ENCODE measurements at places on chromosomes 16 and 17.

GRCh38 chr17:65415991-65416390 is 145.5 kb downstream of the AXIN2 start:
- no peak for DNase-seq

- DNase-seq: no peak
These were observed 5.6 kb upstream of the CCL2 start for GRCh38 chr17:34249478-34249877.

GRCh38 chr17:46787478-46787877 is 31.0 kb downstream of the WNT3 start:
- DNase-seq: no peak

DNA sequence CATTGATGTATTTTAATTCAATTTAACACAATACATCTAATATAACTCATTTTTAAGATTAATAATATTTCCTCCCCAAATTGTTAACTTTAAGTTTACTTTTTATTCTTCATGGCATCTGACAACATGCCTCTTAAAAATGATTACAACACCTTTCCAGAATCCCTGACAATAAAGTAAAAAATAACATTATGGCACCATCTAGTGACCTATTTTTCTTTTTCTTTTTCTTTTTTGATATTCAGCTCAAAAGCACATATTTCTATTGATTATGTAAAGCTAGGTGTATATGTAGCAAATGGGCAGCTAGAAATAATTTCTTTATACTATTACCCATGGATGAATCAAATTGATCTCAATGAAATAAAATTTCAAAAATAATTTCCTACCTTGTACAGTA is 834.3 kb upstream of the CDH8 start:
- peak; percentile 2 for DNase-seq

GRCh38 chr16:66728117-66728787 is 23.2 kb downstream of the DYNC1LI2 start:
- DNase-seq: peak; percentile 58

DNA sequence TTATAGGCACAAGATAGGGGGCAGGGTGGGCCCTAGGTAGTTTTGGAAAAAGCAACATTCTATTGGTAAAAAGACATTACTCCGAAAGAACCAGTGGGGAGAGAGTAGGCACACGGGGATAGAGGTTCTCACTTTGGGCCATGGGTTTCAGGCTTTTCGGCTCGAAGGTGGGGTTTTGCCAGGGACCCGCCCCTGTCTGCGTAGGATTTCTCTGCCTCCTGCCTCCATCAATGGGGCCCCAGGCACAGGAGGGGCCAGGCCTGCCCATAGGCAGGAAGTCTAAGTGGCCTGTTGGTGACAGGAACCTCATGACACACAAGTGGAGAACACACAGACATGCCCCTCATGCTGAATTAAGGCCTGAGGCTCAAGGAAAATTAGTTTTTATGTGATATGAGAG is 57.5 kb downstream of the RNF213 start:
- DNase-seq: no peak

DNA sequence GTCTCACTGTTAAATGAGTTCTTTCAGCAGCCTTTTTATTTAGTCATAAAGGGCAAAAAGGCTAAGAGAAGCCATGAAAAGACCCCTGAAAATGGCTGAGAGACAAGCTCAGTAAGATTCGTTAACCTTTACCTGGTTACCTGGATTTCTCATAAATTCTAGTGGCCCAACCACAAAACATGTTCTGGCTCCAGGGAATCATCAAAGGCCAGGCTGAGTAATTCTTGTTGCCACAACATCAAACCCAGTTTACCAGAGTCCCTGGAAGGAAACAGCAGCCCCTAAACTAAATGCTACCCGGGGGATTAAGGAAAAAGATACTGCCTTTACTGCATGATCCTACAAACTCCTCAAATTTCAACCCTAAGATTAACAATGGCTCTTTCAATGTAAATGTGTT is 15.8 kb downstream of the CYTH1 start:
- DNase-seq: peak; percentile 68

GRCh38 chr17:55859301-55859795 is 108.5 kb downstream of the PCTP start:
- no peak for DNase-seq

GRCh38 chr16:73304008-73304774 is 256.3 kb upstream of the ZFHX3 start:
- DNase-seq: no peak

DNA sequence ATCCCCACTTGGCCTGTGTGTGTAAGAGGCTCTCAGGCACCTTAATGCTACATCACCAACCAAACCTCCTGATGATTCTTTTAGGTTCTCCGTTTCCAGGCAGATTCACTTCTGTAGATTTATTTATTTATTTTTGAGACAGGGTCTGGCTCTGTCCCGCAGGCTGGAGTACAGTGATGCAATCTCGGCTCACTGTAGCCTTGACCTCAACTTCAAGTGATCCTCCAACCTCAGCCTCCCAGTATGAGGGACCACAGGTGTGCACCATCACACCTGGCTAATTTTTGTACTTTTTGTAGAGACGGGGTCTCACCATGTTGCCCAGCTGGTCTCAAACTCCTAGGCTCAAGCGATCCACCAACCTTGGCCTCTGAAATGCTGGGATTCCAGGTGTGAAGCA is 12.7 kb upstream of the MEOX1 start:
- no peak for DNase-seq

GRCh38 chr17:75270966-75271232 is at the start of gene MIF4GD:
MIF4GD (minus strand) TSS chr17:75271231; CDS start chr17:75270195, 1,036 bp downstream.
- no peak for DNase-seq

- DNase-seq: peak; percentile 17
These were observed 42.2 kb upstream of the HAPSTR1 start for GRCh38 chr16:9049241-9049640.

DNA sequence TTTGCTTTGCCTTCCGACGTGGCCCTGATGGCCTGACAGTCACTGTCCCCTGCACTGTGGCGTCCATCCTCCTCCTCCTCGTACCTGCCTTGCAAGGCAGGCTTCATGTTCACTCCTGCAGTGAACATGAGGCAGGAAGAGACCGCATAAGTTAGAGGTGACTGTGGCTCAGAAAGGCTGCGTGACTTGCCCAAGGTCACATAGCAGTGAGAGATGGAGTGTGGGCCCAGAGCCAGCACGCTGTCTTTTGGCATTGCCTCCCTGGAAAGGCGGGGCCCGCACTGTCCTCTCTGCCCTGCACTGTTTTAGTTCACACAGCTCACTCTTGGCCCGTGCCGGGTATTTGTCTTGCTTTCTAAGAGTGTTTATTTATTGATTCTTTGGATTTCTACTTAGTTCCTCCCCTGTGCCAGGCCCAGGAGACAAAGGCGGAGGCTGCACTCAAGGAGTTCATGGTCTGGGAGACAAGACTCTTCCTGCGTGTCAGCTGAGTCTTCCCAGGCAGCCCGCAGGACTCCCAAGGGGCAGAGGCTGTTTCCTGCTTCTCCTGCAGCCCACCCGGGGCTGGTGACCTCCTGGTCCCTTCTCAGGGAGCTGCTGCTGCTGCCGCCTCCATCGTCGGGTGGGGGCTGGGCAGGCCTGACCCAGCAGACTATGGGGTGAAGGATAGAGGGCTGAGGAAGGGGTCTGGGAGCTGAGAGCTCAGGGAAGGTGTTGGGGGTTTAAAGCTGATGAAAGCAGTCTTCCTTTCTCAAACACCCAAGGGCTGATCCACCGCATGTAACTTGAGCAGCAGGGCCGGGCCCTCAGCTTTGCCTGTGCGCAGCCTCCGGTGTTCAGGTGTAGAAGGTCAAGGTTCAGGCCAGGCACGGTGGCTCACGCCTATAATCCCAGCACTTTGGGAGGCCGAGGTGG is 12.7 kb downstream of the CYGB start:
- peak; percentile 64 for DNase-seq

GRCh38 chr16:73151225-73151624 is 103.3 kb upstream of the ZFHX3 start:
- no peak for DNase-seq

- peak; percentile 54 for DNase-seq
These were observed 4.0 kb downstream of the BPTF start for GRCh38 chr17:67829331-67829730.

- no peak for DNase-seq
These were observed 6.0 kb upstream of the CDR2L start for GRCh38 chr17:74981318-74981978.

DNA sequence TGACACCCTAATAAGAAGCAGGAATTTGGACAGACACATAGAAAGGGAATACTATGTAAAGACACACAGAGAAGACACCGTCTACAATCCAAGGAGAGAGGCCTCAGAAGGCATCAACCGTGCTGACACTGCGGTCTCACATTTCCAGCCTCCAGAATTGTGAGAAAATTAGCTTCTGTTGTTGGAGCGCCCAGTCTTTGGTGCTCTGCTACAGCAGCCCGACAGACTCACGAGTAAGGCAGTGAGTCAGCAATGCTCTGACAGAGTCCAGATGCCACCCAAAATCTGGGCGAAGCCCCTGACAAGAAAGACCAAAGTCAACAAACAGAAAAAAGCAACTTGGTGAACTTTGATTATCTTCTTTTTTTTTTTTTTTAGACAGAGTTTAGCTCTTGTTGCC is 32.5 kb upstream of the RAI1 start:
- no peak for DNase-seq

DNA sequence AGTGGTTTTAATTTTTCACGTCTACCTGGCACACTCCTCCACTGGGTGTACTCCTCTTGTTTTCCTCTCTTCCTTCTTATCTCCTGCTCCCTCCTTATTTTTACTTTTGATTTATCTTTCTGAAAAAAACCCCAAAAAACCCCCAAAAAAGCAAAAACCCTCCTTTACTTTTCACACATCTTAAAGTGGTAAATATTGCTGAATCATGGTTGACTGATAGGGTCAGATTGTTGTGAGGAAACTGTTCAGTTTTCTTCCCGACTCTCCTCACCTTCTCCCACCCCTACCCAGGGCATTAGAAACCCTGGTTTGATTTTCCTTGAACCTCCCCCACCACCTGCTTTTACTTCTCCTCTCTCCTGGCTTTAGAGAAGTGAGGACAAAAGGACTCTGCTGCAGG is 25.4 kb downstream of the ARHGAP44 start:
- no peak for DNase-seq

- no peak for DNase-seq
These were observed 22.9 kb downstream of the ALDH3A2 start for GRCh38 chr17:19671433-19671832.

DNA sequence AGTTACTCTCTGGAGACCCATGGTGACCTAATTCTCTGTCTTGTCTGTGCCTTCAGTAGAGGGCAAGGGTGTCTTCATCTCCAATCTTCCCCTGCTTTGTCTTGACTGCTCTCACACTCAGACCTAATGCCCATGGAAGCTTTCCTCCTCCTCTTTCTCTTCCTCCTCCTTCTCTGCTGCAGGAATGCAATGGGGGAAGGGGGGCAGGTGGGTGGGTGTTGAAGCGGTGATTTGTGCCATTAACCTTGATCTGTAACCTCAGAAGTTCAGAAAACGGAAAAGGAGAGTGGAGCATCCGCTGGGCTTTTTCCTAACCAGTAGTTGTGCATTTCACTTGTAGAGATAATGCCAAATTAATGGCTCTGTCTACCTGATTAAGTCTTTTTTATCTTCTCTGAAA is 172.3 kb upstream of the CDH11 start:
- no peak for DNase-seq

DNA sequence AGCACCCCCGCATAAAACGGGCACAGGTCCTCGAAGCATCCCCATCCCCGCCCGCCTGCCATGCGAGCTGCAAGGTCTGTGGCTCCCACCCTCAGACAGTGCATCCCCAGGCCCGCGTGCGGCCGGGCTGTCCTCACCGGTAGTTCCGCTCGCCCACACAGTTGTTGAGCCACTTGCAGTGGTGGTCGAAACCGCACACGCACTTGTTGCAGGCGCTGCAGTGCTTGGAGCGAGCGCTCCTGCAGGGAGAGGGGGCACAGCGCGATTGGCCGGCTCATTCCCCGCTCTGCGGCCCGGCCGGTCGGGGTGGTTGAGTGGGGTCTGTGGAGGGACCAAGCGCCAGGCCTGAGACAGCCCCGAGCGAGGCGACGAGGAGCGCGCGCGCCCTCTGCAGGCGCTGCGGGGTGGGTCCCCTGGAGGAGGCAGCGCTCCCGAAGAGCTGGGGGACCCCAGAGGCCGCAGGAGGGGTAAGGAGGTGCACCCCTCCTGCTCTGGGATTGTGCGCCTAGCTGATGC is 6.0 kb upstream of the TPPP3 start:
- DNase-seq: peak; percentile 36

DNA sequence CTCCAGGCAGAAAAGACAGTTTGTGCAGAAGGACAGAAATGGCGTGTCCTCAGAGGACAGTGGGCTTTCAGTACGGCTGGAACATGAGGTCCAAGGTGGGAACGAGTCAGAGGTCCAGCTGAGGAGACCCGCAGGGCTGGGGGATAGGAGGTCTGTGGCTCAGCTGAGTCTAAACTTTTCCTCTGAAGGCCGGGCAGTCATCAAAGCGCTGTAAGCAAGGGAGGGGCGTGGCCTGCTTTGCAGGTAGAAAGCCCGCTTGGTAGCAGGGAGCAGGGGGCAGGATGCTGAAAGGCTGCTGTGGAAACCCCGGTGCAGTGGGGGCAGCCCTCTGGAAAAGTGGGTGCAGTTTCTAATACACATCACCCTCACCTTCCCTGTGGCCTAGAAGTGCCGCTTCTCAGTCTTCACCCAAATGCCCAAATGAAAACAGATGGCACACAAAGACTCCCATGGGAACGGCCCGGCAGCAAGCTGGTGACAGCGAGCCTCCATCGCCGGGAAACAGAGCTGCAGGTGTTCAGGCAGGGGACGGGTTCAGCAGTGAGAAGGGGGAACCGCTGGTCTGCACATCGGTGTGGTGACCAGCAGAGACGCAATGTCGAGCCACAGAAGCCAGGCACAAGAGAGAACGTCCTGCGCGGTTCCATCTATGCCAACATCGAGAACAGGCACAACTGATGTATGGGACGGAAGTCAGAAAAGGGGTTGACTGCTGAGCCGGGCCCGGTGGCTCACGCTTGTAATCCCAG is 12.2 kb upstream of the OSGIN1 start:
- no peak for DNase-seq

DNA sequence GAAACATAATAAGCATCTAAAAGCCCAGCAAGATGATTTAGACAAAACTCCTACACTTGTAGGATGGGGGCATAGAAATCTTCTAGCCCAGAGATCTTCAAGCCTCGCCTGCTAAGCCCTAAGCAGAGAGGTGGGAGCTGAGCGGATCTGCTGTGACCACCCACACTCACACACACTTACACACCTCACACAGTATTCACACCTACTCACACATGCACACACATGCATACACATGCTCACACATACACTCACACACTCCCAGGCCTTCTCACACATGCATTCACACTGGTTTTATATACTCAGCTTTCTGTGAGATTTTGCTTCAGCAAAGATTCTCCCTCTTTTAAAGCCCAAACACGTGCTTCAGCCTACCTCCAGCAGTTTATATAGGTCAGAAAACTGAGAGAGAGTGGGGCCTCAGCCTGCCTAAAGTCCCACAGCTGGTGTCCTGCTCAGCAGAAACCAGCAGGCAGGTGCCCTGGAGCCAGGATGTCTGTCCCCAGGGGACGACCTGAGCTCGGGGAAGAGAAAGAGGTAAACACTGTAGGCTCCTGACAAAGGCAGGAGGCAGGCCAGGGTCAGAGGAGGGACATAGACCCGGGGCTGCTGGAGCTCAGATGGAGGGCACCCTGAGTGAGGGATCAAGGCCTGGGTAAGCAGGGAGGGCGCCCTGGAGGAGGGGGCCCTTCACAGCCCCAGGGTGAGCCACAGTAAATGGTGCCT is 12.0 kb upstream of the KRT19 start:
- DNase-seq: no peak

- DNase-seq: no peak
These were observed 102.5 kb downstream of the BMERB1 start for GRCh38 chr16:15536843-15537242.

- no peak for DNase-seq
These were observed 4.7 kb upstream of the IGF2BP1 start for GRCh38 chr17:48992444-48992843.

GRCh38 chr16:85331688-85332087 is 219.4 kb upstream of the CIBAR2 start:
- peak; percentile 60 for DNase-seq

Data from epithelial cell of esophagus (primary cell).